ENCODE measurements at places on chromosomes 2 and 18.

GRCh38 chr2:206764673-206765241 is 371 bp downstream of the MDH1B start:
- DNase-seq: no peak

DNA sequence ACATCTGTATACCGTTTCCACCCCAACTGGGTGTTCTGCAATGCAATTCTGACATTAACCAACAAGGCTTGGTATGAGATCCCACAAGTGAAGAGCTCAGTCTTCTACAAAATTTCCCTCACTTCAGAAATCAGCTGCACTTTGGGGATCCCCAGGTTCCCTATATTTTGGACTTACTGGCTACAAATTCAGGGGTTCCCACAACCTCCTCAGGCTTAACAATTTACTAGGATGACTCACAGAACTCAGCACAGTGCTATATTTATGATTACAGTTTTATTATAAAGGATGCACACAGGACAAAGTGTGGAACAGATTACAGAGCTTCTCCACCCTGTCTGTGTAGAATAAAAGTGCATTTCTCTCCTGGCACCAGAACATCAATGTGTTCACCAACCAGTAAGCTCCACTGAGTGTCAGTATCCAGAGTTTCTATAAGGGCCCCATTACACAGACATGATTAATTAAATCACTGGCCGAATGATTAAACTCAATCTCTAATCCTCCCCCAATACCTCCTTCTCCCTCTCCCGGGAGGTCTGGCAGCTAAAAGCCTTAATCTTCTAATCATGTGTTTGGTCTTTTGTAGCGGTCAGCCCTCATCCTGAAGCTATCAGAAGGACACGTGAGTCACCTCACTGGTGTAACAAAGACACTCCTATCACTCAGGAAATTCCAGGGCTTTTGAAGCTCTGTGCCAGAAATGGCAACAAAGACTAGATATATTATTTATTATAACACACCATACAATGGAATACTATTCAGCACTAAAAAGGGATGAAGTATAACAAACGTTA is 84.6 kb downstream of the SLC66A3 start:
- no peak for DNase-seq

- DNase-seq: no peak
Measured at GRCh38 chr2:101153077-101153707, 2.0 kb upstream of the TBC1D8 start.

DNA sequence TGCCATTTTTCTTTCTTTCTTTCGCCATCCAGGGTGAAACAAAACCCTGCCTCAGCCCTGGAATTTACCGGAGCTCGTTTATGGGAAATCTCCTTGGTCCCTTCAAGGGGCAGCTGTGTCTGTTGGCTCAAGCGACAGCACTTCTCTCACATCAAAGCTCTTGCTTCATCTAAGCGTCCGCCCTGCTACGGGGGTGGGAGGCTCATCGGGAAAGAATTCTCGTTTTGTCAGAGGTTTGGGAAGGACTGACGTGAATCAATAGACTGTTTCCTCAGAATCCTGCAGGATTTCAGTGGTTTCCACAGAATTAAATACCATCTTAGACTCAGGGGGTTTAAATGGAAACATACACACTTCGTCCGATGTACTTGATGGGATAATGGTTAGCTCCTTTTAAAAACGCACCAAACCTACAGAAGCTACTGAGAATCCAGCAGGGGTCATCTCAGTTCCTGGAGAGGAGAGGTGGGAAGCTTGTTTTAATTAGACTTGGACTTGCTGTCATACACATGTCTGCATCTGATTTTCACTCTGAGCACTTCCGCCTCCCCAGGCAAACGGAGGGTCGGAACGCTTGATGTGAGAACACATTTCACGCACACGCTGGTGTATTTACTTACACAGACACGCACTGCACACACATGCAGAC is 91.6 kb downstream of the ASB1 start:
- DNase-seq: peak; percentile 82

- no peak for DNase-seq
Measured at GRCh38 chr2:103991591-103991990, 862.3 kb upstream of the POU3F3 start.

GRCh38 chr18:24456549-24456948 is 3.9 kb upstream of the HRH4 start:
- DNase-seq: no peak

DNA sequence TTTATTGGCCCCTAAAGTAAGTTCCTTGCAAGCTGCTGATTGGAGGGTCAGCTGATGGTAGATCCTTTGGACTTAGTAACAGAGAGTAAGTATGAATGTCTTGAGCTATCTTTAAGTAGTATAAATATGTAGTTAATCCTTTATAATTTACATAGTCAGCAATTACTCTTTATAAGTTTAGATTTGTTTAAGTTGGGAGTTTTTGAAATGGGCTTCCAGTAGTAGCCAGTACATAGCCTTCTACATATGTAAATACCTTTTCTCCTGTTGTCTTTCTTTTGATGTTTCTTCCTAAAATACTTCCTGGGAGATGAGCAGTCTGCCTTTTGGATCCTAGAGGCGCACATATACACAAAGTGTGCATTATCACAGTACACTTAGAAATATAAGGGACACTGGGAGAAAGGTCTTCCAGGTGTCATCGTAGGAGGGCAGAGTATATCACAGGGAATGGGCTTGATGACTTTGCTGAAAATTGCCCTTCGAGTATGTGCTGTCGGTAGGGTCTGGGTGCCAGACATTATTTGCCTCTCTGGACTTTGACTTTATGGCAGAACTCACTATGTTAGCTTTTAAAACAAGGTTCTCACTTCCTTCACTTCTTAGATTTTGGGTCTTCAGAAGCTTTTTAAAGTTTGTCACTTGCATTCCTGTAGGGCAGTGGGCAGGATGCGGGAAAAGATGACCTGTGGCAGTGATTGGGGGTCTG is 21.6 kb downstream of the TTLL4 start:
- DNase-seq: no peak

GRCh38 chr2:151051574-151052220 is 210.0 kb downstream of the RBM43 start:
- DNase-seq: peak; percentile 22

GRCh38 chr2:218880859-218881594 is 375 bp downstream of the WNT10A start:
- DNase-seq: no peak

- DNase-seq: no peak
Measured at GRCh38 chr2:199455545-199456382, 2.0 kb downstream of the SATB2 start.

- no peak for DNase-seq
Measured at GRCh38 chr18:46224181-46224775, 120.1 kb downstream of the HAUS1 start.

- DNase-seq: no peak
Measured at GRCh38 chr18:35060122-35060815, 19.1 kb downstream of the MAPRE2 start.

- no peak for DNase-seq
Measured at GRCh38 chr18:49486134-49486533, 900 bp downstream of the C18orf32 start.

DNA sequence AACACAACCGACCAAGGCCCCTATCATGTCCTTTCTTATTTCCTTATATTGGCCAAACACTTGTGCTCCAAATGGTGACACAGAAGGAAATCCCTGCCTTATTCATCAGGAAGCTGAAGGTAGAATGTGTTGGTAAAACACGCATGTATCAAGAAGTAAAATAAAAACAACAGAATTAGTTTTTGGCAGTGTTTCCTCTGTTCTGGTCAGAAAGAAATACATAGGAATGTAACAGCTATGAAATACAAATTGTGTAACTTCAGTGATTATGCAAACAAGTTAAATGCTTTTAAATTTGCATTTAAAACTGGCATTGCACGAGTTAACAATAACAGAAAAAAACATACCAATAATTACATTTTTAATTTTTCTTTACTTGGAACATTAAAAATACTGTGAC is 19.3 kb downstream of the ST6GAL2 start:
- DNase-seq: no peak

- no peak for DNase-seq
Measured at GRCh38 chr2:139518321-139518720, 738.1 kb upstream of the NXPH2 start.

GRCh38 chr2:41927581-41928264 is 120.1 kb upstream of the PKDCC start:
- DNase-seq: no peak

- no peak for DNase-seq
Measured at GRCh38 chr2:3703757-3704355, 481 bp downstream of the DCDC2C start.

GRCh38 chr2:110198016-110198415 is 6.8 kb downstream of the NPHP1 start:
- DNase-seq: no peak

DNA sequence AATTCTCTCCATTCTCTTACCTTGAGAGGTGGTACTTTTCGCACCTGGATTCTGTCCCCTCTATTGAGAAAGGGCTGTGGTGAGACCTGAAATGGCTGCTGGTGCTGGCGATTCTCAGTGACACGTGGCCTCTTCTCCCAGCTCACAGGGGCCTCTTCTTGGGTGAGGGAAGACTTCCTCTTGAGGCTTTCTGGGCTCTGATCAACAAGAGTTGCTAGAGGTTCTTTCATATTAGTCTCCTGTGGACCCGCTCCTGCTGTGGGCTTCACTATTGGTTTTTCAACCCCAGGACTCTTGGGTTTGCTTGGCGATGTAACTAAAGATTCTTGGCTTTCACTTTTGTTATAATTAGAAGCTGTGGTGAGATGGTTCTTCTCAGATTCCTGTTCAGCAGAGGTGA is 76.3 kb upstream of the DTNB start:
- DNase-seq: no peak

- DNase-seq: no peak
Measured at GRCh38 chr2:69449906-69450305, 12.7 kb upstream of the NFU1 start.

DNA sequence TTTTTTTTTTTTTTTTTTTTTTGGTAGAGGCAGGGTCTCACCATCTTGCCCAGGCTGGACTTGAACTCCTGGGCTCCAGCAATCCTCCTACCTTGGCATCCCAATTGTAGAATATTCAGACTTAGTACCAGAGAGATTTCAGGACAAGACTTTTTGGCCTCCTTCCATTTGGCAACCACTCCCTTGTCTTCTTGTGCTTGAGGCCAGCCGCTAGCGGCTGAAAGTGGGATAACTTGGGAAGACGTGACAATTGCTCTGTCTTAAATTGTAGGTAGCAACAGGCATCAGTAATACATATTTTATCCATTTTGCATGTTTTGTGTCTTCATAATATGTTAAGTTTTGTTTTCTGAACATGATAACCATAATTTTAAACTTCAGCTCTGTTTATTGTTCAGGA is 53.3 kb upstream of the TTN start:
- no peak for DNase-seq

GRCh38 chr18:74249181-74249968 is 42.4 kb downstream of the CYB5A start:
- peak; percentile 61 for DNase-seq

DNA sequence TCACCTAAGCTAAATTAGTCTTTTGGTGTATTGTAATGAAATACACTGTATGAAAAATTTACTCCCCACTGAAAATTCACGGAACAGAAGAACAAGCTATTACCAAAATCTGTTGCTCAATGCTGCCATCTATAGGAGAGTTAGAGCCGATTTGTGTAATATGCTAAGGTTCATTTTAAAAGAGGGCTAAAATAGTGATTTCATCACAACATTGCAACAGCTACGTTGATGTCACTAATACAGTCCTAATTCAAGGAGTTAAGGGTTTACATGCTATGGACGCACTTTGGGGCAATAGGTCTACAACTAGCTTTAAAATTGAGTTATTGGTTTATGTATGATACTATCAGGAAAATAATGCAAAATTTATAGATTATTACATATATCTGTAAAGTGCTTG is 3.0 kb upstream of the IRS1 start:
- DNase-seq: peak; percentile 73

DNA sequence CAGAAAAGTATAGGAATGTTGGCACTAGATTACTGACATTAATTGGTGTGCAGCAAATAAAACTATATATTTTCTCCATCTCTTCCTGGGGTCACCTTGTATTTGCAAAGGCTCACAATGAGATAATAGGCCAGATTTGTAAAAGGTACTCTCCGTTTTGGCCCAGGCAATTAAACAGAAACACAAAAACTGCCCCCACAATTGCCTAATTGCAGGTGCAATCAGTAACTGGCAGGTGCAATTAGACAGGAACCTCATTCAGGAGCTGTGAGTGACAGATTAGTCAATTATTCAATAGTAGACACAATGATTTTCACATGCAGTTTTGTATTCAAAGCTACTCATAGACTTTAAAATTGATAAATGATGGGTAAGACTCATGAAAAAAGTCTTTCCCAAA is 451.4 kb upstream of the ID2 start:
- DNase-seq: no peak

DNA sequence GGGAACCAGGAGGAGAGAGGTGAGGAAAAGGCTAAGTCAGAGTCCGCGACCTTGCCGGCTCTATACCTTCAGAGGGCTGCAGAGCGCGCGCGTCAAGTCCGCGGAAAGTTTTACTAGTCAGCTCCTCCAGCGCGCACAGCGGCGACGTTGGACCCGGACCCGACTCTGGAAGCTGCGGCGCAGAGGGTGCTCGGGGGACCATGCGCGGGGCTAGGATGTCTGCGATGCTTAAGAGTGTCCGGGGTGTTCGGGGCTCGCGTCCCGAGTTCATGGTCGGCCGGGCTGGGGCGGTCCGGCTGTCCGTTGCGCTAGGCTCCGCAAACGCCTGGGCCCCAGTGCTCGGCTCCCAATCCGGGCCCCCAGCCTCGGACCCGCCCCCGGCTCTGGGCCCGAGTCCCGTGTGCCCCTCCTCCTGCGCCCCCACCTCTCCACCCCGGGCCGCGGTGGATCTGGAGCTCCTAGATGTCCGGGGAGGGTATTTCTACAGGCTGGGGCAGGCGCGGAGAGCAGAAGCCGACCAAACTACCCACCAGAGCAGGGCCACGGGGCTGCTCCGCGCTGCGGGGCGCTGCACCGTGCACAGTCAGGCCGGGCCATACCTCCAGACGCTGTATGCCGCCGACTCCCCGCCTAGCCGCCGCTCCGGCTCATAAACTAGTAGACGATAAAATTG is at the start of gene LBX2:
TSS of gene LBX2 (minus strand) at position 337 of the 673 bp plus-strand sequence. CDS start at position 271, 66 bp downstream.
- no peak for DNase-seq

GRCh38 chr2:144479138-144479537 is 40.8 kb downstream of the ZEB2 start:
- no peak for DNase-seq

- no peak for DNase-seq
Measured at GRCh38 chr18:78672862-78673446, 306.7 kb upstream of the SALL3 start.

DNA sequence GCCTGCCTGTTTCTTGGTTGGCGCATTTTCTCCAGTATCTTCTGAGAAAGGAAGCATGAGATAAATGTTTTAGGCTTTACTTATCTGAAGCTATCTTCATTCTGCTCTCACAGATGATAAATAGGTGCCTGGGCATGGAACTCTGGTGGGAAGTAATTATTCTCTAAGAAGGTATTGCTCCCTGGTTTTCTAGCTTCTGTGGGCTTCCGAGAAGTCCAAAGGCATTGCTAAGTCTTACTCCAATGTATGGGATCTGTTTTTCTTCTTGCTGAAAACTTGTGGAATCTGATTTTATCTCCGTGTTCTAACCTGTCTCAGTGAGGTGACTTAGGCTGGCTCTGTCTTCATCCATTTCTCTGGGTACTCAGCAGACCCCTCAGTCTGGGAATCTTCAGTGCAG is 224.4 kb upstream of the HS6ST1 start:
- DNase-seq: no peak

All from AG09319 (cell line).